ENCODE measurements at places on chromosomes 11 and 22.

- no peak for DNase-seq
Observed at GRCh38 chr11:70454197-70454767, 56.0 kb downstream of the CTTN start.

DNA sequence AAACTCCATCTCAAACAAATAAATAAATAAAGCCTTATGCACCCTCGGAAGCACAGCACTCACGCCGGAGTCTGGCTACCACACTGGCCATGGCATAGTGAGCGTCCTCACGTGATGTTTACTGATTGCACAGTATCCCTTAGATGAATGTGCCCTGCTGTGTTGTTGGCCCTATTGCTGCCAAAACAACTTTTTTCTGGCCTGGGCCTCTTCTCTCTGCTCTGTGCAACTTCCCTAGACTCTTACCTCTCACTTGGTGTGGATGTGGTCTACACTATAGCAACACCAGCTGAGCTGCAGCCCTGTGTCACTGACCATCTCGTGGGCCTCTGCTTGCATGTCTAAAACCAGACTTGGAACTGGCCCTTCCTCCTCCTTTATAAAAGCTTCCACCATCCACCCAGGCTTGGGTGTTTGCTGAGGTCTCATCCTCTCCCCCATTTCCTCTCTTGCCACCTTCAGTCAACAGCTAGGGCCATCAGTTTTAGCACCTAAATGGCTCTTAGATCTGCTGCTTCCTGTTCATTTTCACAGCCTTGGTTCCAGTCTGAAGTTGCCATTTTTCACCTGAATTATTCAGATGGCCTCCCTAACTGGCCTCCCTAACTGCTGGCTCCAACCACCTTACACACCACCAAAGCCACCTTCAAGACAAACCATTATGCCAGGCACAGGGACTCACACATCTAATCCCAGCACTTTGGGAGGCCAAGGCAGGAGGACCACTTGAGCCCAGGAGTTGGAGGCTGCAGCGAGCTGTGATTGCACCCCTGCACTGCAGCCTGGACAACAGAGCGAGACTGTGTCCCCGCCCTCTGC is 9.2 kb downstream of the ZNF74 start:
- no peak for DNase-seq

- DNase-seq, result no peak
Observed at GRCh38 chr11:126363706-126364248, 8.3 kb downstream of the ST3GAL4 start.

- no peak for DNase-seq
Observed at GRCh38 chr11:103699216-103699615, 337.2 kb upstream of the DDI1 start.

- DNase-seq, result no peak
Observed at GRCh38 chr11:86934582-86934900, 20.7 kb downstream of the FZD4 start.

DNA sequence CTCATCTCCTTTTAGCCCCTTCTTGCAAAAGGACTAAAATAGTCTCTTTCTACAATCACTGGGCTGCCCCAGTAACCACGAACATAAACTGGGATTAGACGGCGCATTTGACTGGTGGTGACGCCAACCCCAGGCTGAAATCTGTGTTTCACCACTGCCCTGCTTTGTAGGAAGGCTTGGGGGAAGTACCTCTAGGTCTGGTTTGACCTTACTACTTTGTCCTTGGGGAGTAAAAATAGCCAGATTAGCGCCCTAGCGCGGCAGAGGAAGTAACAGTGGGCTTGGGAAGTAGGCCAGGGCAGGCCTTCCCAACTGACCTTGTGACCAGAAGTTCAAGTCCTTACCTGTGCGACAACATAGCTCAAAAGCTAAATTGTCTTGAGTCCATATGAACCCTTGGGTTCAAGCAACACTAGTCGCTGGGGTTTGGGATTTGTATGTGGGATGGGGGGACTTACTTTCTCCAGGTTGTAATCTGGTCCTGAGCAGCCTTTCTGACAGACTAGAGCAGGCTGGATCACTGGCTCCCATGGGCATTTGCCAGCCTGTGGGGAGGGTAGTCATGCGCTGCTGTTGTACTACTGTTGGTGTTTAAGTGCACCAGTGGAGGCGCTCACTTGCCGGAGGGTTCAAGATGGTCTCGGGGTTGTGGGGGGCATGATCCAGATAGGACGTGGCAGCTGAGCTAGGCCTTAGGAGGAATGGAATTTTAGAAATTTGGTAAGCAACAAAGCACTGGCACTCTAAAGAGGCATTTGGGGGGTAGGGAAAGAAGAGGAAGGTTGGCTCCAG is 953 bp upstream of the PACS1 start:
- peak; percentile 89 for DNase-seq

GRCh38 chr11:46948378-46949131 is 12.0 kb downstream of the CSTPP1 start:
- peak; percentile 39 for DNase-seq

- DNase-seq, result no peak
Observed at GRCh38 chr11:114256176-114256966, 39.8 kb upstream of the NNMT start.

GRCh38 chr22:36369922-36370791 is 17.6 kb downstream of the MYH9 start:
- DNase-seq, result peak; percentile 46

DNA sequence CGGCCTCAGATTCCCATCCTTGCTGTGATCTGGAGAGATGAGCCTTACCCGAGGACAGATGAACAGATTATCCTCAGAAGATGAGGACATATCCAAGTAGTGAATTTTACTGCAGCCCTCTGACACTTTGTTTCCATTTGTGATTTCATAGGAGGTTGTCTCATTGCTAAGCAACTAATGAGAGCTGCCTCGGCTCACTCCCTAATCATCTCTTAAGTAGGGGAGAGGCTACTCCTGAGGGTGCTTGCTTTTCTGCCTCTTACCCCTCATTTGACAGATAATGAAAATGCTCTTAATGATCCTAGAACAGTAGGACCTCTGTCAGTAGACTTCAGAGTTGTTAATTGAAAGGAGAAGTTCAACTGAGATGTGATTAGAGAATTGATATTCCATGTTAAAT is 150.9 kb downstream of the TBC1D22A start:
- DNase-seq, result no peak

GRCh38 chr11:22677153-22677903 is 10.9 kb downstream of the GAS2 start:
- no peak for DNase-seq

DNA sequence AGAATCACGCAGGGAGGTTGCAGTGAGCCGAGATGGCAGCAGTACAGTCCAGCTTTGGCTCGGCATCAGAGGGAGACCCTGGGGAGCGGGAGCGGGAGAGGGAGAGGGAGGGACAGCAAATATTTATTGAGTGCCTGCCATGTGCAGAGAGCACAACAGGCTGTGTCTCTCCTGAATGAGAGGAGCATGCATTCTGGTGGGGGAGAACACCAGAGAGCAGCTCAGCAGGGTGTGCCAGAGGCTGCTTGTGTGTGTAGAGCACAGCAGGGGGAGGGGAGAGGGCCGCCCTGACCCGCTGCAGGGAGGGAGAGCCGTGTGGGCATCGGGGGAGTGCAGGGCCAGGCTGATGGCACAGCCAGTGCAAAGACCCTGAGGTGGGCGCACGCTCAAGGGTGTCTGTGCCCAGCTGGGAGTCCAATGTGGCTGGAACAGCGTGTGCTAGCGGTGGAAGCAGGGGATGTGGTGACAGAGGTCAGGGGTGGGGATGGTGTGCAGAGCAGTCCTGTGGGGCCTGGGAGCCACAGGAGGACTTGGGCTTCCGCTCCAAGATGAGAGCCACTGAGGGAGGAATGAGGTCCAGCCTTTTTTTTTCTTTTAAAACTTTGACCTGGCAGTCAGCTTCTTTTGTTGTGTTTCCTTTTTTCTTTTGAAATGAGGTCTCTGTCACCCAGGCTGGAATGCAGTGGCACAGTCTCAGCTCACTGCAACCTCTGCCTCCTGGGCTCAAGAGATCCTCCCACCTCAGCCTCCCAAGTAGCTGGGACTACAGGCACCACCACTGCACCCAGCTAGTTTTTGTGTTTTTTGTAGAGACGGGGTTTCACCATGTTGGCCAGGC is 12.0 kb downstream of the PPIL2 start:
- DNase-seq, result no peak

DNA sequence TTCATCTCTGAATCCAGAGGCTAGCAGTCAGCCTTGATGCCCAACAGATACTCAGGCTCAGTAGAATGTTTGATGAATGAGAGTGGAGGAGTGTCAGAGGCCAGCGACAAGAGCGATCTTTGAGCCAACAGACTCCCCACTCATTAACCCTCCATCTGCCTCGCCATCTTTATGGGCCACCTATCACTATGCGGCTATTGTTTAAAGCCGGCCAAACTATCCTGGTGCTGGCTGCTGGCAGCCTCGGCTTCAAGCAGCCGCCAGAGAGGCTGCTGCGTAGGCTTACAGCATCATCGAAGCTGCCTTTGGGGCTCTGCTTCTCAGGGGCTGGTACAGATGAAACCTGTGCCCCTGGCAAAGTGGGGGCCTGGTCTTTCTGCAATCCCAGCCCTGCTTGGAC is 525.6 kb downstream of the INSC start:
- DNase-seq, result no peak

DNA sequence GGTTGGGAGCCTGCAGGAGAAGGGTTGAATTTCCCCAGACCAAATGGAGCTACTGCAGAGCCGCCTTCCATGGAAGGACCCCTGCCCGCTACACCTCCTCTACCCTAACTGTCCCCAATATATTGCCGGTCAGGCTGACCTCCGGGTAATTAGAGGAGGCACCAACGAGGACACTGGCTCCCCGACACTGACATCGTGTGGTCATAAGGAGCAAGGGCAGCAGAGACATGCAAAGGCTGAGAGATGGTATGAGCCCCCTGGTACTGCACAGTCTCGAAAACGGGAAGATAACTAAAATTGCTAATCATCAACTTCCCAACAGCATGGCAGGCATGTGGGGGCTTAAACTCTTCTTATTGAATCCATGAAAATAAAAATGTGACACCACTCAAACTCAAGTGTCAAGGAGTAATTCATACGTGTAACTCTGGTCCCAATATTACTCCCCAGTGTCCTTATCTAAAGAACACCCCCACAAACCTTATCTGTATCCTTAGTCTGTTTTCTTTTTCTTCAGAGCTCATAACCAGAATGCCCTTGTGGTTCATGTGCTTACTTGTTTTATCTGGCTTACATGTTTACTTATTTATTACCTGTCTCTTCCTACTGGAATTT is 4.4 kb downstream of the CAVIN3 start:
- peak; percentile 75 for DNase-seq

GRCh38 chr11:129770993-129771392 is 44.7 kb upstream of the TMEM45B start:
- DNase-seq, result peak; percentile 18

DNA sequence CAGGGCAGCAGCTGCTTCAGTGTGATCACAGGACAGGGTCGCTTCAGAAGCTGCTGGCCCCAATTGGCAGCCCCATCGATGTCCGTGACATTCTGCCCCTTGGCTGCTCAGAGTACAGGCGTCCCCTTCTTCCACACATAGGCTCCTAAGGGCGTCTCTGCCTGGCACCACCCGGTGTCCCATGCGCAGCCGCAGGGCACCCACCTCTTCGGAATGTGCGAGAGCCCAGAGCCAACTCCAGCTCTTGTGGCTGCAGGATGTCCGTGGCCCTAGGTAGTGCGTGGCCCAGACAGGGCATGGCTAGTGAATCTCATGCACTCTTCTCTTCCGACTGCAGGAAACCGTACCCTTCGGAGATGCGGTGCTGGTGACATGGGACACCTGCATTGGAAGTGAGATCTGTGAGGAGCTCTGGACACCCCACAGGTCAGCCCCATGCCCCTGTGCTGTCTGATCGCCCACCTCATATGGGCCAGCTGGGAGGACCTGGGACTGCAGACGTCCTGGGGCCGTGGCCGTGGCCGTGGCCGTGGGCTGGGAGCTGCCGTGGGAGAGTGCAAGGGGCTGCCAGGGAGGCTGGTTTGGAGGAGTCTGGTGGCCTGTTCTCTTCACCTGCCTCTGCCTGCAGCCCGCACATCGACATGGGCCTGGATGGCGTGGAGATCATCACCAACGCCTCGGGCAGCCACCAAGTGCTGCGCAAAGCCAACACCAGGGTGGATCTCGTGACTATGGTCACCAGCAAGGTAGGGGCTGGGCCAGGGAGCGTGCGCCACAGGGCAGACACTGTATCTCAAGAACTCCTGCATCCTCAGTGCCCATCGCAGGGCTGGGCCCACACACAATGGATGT is 20.2 kb downstream of the NADSYN1 start:
- no peak for DNase-seq

- no peak for DNase-seq
Observed at GRCh38 chr11:12404436-12404835, 27.1 kb downstream of the PARVA start.

DNA sequence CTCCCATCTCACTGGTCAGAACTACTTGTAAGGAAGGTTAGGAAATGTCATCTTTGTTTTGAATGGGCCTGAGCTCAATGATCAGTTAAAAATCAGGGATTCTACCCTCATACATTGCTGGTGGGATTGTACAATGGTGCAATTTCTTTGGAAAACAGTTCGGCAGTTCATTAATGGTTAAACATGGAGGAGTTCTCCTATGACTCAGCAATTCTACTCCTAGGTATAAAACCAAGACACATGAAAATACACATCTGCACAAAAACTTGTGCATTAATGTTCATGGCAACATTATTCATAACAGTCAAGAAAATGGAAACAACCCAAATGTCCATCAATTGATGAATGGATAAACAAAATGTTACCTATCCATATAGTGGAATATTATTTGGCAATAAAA is 4.9 kb upstream of the APOA5 start:
- no peak for DNase-seq

- no peak for DNase-seq
Observed at GRCh38 chr11:87518266-87518665, 480.5 kb downstream of the TMEM135 start.

DNA sequence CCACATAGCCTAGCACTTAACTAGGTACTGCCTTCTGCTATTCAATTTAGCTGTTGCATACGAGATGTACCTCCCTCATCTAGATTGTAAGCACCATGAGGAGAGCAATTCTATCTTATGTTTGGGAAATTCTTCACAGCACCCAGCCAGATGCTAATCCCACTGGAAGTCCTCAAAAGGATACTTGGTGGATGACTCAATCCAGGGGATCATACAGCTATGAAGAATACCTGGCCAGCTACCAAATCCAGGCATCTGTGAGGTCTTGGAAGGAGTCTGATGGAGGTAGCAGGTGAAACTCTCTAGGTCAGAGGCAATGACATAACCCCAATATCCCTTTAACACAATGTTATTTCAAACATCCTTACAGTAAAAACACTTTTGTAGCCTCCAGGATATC is 167.8 kb upstream of the NCAM1 start:
- DNase-seq, result no peak

Data from suppressor macrophage (primary cell).